ENCODE measurements at places on chromosomes 5 and 9.

- DNase-seq = no peak
Measured at GRCh38 chr9:129996161-129996830, 46.7 kb downstream of the FNBP1 start.

GRCh38 chr5:15598294-15598902 is 98.4 kb downstream of the FBXL7 start:
- no peak for DNase-seq

GRCh38 chr9:88186495-88187110 is 48.3 kb upstream of the SPATA31C2 start:
- DNase-seq = no peak

DNA sequence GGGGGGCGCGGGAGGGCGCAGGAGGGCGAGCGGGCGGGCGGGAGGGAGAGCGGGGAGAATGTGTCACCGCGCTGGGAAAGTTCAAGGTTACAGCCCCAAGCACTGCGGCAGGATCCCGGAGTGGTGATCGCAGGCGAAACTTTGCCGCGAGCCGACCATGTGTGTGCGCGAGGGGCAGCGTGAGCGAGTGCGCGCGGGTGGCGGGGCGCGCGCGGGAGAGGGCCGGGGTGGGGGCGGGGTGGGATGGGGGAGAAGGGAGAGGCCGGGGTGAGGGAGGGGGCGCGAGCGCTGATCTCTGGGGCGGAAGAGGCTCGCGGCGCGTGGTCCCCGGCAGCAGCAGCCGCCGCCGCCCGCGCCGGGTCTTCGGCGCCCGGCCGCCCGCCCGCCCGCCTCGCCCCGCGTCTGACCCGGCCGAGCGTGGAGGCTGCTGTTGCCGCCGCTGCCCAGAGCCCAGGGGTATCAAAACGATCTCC is at the start of gene NFIB:
Gene NFIB, minus strand, starts transcription at position 191 of the 473 bp plus-strand sequence. CDS start 630 bp downstream, outside the sequence.
- DNase-seq = no peak

DNA sequence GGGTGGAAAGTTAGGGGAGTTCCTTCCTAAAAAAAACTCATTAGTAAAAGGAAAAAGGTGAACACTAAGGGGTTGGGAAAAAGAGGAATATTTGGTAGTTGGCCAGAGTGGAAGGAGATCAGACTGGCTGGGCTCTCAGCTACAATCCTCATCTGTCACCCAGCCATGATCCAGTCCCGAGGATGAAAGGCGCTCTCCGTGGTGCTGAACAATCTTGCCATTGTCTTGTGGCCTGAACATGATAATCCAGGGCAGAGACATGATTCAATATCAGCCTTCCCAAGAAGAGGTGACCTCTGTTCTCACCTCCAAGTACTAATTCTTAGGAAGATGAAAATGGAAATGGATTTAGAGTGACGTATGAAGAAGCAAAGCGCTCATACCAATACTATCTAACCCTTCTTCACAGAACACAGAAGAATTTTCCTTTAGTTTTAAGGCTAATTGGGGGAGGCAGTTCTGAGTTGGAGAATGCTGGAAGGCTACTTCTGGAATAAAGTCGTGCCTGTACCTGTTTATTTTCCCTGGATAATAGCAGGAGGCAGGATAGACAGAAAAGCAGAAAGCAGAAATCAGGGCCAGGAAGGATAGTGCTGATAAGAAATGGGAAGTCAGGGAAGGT is 36.6 kb upstream of the MYORG start:
- DNase-seq = peak; percentile 29

DNA sequence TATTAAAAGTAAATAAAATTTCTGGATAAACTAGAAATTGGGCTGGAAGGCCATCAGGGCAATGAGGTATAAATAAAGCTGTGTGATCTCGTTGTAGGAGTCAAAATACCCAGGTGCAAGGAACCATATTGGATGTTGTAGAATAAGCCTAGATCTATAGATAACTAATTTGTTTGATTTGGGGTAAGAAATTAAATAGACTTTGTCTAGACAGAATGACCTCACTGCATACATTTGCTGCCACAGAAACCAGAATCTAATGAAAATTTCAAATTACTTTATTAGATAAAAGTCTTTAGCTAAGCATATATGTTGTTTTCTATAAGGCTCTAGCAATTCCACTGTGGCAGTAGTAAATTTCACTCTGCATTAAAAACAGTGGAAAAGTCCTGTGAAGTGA is 225.2 kb upstream of the ITGA1 start:
- no peak for DNase-seq

GRCh38 chr5:179378116-179378440 is 32.8 kb upstream of the ADAMTS2 start:
- no peak for DNase-seq

DNA sequence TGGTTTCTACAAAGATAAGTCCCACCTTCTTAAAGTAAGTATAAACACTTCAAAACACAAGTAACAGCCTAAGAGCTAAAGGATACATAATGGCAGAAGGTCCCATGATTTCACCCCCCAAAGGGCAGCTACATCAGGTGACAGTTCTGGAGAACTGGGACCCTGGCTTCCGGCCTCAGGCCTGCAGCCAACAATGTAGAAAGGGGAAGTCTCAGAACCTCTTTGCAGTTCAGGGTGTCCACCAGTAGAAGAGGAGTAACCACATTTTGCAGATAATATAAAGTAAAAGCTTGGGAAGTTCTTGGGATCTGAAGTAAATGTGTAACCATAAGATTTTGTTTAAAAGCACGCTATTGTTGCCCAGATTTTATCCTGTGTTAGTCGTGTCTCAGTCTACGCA is 267.4 kb upstream of the VLDLR start:
- no peak for DNase-seq

GRCh38 chr9:36163786-36164170 is 5.4 kb upstream of the CCIN start:
- no peak for DNase-seq

DNA sequence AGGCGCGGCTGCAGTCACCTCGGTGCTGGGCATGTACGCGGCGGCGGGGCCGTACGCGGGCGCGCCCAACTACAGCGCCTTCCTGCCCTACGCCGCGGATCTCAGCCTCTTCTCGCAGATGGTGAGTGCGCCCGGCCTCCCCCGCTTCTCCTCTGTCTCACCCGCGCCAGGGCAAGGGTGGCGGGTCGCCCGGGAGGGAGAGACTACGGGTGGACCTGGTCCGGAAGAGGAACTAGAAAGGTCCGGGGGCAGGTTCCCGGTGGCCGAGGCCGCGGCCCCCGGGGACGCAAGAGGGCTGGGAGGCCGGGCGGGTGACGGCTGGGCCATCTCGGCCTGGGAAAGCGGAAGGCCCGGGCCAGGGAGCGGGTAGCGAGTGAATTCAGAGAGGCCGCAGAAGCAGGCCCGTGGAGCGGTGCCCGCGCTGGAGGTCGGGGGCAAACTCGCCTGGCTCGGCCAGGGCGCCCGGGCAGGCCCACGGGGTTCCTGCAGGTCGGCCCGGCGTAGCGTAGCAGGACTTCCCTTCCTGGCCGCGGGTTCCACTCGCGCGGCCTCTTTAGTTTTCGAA is 711 bp downstream of the IRX1 start:
- no peak for DNase-seq

- DNase-seq = no peak
Measured at GRCh38 chr5:96329886-96330529, 103.0 kb downstream of the PCSK1 start.

- no peak for DNase-seq
Measured at GRCh38 chr9:125280945-125281344, 19.3 kb downstream of the GAPVD1 start.

- DNase-seq = no peak
Measured at GRCh38 chr9:131869348-131869747, 129.5 kb upstream of the RAPGEF1 start.

GRCh38 chr5:127697894-127698600 is 5.1 kb upstream of the CCDC192 start:
- no peak for DNase-seq

- no peak for DNase-seq
Measured at GRCh38 chr5:59712836-59713497, 180.6 kb downstream of the PDE4D start.

- no peak for DNase-seq
Measured at GRCh38 chr9:94867842-94868312, 141.4 kb downstream of the AOPEP start.

- DNase-seq = no peak
Measured at GRCh38 chr9:108325406-108325805, 530.4 kb downstream of the ACTL7B start.

GRCh38 chr5:2579126-2579525 is 172.4 kb downstream of the IRX2 start:
- no peak for DNase-seq

- DNase-seq = no peak
Measured at GRCh38 chr9:15707000-15707399, 154.2 kb downstream of the CCDC171 start.

DNA sequence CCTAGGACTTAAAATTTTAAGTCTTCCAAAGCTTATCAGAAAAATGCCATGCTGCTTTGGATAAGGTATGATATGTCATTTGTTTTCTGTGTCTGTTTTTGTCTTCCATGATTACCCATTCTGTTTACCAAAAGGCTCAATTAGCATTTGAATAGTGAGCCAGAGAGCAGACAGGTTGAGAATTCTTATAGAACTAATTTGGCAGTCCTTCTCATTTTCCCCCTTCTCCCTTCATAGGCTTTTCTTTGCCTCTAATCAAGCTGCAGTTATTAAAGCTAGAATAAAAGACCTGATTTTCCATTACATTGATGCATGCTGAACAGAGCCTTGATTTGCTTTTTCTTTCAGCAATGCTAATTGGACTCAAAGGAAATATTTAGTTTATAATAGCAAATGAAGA is 993.0 kb downstream of the MAT2B start:
- DNase-seq = no peak

GRCh38 chr9:115847216-115847615 is 306.4 kb upstream of the PAPPA start:
- DNase-seq = no peak

DNA sequence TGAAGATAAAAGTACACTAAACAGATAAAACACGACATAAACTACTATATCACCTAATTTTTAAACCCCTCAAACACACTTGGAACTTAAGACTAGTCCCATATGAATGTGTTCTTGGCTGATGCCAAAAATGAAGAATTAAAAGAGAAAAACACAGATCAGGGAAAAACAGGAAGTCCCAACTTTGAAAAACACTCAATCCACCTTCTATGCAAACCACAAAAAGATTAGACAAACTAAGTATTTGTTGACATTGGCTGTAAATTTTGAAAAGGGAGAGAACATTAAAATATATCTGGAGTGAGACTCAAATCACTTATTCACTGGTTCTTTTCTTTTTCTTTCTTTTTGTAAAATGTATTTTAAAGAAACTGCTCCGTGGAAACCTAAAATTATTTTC is 81.4 kb downstream of the ANKH start:
- DNase-seq = no peak

DNA sequence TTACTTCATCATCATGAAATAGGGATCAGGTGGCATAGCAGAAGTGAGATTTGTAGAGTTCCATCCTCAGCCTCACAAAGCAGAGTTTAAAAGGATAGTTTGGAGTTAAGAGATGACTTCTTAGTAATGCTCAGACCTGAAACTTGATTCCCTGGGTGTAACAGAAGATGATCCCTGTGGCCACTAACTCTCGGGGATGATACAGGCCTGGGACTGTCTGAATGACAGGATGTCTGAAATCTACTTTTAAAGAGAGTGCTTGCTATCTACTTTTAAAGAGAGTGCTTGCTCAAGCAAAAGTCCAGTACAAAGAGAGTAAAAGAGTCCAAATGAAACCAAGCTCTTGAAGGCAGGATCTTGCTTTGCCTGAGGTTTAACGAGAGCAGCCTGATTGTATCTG is 14.6 kb downstream of the ADAMTS16 start:
- DNase-seq = no peak

DNA sequence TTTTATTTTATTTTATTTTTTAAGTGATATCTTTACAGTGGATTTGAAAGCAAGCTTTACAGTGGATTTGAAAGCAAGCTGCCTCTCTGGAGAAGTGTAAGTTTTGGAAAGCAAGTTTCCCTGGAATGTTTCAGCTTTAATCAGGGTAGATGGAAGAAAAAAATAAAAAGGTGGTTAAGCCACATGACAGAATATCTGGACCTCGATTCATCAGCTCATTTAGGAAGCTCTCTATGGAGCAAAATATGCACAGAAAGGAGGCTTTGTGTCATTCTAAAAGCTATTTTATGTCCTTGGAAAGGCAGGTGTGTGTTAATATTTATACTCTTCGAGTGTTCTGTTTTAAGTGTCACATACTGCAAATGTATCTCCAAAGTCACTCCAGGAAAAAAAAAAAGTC is 409.2 kb upstream of the KLF4 start:
- no peak for DNase-seq
